ENCODE measurements at places on chromosomes 1 and 21.

- DNase-seq = no peak
Measured at GRCh38 chr1:8870103-8870502, 8.4 kb downstream of the ENO1 start.

GRCh38 chr1:77275194-77275593, 6.6 kb upstream of the AK5 start:
- no peak for DNase-seq

DNA sequence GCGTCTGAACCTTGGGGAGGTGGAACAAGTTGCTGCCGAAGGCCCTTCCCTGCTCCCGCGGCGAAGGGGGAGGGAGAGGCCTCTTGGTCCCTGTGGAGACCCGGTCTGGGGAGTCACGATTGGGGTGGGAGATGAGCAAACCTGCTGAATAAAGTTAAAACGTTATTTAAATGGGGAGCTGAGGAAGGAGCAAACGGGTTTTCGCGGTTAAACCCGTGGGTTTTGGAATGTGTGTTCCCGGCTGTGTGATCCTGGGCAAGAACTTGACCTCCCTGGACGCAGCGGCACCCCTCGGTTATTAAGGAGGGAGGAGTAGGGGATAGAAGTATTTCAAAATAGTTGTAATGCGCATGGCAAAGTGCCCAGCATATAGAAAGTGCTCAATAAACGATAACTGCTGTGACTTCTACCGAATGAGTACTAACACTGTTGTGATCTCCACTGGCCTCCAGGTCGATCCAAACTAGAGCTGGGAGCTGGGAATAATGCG, 3.4 kb downstream of the FAM110D start:
- DNase-seq = no peak

DNA sequence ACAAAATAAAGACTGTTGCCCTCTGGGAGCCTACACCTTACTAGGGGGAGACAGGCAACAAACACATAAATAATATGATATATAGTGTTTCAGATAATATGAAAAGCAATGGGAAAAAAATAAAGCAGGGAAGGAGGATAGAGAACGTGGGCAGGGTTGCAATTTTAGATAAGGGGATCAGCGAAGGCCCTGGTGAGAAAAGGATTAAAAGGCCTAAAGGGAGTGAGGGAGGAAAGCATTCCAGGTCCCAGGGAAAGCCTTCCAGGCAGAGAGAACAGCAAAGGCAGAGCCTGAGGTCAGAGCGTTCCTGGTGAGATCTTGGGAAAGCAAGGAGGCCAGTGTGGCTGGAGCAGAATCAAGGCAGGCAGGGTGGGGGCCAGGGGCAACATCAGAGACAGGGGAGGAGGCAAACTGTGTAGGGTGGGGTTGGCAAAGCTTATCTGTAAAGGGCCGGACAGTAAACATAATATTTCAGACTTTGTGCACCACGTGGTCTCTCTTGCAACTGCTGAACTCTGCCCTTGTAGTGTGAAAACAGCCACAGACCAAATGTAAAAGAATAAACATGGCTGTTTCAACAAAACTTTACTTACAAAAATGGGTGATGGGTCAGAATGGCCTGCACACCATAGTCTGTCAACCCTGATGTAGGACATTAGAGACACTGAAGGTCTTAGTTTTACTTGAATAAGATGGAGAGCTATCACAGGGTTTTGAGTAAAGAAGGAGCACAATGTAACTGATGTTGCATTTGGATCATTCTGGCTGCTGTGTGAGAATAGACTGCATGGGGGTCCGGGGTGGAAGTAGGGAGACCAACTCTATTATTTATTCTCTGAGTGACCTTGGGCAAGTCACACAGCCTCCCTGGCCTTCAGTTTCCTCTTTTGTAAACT, 13.3 kb upstream of the CPT2 start:
- no peak for DNase-seq

DNA sequence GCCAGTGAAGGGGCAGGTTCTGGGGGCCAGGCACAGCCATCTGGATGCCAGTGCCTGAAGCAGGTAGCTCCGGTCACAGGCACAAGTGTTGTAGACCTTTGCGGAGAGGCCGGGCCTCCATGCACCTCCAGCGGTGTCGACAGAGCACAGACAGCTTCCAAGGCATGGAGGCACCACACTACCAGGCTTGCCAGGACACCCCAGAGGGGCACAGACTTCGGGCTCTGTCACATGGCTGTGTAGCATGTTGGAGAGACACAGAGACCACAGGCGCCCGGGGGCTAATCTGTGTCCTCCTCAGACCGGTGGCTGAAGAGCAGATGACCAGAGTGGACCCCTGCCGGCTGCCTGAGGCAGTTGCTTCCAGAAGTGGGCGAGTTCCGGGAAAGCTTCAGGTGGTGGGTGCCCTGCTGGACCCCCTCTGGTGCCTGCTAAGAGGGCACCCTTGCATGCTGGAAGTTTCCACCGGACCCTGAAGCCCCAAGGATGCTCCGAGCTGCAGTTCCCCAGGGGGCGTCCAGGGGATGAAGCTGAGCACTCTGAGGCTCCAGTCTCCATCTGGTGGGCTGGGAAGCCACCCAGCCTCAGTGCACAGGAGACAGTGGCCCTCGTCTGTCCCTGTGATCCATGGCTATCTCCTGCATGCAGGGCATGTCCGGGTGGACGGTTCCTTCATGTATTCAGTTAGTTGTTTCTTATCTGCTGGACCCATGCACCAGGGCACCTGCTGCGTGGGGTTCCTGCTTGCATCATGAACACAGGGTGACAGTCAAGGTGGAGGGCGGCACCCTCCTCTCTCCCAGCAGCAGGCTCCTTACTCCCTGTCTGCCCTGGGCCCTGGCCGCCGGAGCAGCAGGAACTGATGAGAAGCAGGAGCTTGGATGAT, 82.4 kb downstream of the OBSCN start:
- DNase-seq = no peak

DNA sequence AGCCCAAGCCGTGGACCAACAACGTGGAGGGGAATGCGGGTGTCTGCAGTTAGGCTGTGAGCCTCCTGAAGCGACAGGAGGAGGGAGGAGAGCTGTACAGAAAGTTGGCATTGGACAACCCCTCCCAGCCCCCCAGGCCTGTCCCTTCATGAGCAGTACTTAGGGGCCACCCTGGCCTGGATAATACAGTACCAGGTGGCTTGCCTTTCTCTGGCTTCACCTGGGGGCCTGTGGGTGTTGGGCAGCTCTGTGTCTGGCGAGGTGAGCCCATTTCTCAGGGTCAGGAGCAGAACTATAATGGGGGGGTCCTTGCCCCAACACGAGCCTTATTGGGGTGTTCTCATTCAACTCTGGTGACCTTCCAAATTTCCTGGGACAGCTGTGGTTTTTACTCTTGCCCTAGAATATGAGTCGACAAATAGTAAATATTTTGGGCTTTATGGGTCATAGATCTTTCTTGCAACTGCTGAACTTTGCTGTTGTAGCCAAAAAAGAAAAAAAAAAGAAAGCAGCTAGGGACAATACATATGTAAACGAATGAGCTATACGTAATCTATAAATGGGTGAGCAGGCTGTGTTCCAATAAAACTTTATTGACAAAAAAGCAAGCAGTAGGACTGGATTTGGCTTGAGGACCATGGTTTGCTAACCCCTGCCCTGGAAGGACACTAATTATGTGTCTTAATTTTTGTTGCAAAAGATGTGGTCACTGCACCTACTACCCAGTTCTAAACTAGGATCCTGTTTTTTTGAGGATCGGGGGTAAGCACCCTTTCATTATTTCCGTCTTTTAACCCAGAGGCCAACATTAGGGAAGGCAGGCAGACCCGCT, 11.4 kb downstream of the COQ8A start:
- DNase-seq = no peak

DNA sequence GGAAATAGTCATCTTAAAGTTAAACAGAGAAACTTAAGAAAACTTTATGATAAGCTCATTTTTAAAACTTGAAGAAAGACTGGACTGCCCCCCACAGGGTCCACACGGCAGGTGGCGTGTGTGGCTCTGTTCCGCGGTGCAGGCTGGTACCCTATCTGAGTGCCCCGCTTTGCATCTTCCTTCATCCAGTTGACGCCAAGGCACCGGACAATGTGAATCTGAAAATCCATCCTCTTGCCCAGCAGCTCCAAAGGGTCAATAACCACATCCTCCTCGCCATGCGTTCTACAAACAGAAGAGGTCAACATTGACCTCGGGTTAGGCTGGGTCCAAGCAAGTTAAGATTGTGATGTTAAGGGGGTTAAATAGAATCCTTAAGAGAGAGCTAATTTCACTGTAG, 54.5 kb downstream of the SCCPDH start:
- DNase-seq = no peak

- DNase-seq = no peak
Measured at GRCh38 chr21:26487981-26488480, 85.1 kb downstream of the CYYR1 start.

GRCh38 chr1:180112091-180112490, 42.6 kb upstream of the QSOX1 start:
- no peak for DNase-seq

DNA sequence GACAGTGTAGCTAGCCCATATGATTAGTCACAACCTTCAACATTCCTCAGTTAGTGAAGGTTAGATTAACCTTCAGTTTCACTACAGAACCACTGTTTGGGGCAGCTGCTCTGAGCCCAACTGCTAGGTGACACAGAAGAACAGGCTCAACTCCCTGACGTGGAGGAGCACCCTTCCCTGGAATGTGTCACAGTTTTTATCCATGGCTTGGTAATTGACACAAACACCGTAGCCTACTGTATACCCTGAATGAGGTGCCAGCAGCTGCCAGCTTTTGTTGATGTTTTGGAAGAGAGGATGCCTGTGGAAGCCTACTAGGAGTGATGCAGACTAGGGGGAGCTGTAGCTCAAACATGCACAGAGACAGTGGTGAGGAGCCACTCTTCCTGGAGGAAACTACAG, 56.6 kb upstream of the CR2 start:
- no peak for DNase-seq

- no peak for DNase-seq
Measured at GRCh38 chr1:187294421-187295201, 465.9 kb downstream of the PLA2G4A start.

DNA sequence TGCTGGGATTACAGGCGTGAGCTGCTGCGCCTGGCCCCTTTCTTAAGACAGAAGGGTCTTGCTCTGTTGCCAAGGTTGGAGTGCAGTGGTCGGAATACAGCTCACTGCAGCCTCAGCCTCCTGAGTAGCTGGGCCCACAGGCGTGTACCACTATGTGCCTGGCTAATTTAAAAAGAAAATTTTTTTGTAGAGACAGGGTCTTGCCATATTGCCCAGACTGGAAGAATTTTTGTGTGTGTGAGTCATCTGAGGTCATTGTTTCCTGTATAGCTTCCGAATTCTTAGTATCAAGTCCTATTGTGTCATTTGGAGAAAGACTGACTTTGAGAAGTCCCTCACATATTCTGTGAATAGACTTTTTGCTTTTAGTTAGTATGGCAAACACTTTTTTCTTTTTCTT, 4.7 kb downstream of the SZRD1 start:
- no peak for DNase-seq

DNA sequence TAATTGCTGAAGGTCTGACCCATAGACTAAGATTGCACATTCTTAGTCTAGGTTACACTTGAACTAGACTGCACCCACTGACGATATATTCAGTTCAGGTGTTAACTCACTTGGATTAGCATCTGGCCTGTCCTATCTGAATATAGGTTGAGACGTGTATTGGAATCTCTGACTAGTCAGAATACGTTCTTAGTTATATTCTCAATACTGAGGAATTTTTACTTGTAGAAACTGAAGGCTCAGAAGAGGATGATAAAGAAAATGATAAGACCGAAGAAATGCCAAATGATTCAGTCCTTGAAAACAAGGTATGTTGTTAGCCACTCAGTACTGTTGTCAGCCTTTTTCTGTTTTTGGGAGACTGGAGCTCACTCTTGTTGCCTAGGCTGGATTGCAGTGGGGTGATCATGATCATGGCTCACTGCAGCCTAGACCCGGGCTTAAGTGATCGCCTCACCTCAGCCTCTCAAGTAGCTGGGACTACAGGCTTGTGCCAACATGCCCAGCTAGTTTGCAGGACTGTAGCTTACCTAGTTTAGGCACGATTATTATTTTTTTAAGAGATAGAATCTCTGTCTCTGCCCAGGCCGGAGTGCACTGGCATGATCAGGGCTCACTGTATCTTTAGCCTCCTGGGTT, 10.8 kb downstream of the CCDC17 start:
- no peak for DNase-seq

DNA sequence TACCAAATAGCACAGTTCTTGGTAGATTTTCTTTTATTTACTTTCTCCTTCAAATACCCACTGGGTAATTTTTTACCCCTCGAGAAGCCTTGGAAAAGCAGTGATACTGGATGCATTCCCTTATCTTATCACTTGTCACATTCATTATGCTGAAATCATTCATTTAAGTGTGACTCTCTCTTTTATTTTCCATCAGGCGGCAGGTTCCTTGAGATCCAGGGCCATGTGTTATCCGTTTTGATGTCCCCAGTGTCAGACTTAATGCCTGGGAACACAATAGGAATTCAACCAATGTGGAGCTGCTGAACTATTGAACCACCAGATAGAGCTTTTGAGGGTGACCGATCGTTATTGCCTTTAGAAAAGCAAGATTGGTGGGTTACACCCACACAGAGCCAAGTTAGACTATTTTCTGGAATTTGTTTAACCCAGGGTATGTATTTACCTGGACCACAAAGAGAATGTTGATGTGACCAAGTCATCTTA, 51.5 kb upstream of the ATP5PO start:
- no peak for DNase-seq

DNA sequence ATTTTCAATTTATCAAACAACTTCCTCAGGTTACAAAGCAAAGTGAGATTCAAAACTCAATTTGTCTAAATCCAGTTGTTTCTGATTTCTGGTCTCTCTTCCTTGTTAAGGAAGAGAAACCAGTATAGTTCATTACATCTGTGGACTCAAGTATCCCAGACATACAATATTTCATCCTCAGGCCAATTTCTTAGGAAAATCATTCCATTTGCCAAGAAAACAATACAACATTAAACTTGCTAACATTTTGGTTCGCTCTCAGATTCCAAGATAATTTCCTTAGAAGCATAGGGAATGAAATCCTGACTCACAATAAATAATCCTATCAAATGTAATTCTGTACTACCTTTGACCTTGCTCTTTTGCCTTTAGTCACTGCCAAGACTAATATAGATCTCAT, 11.2 kb upstream of the TTLL7 start:
- no peak for DNase-seq

- no peak for DNase-seq
Measured at GRCh38 chr1:20684050-20684620, 23.0 kb upstream of the DDOST start.

- no peak for DNase-seq
Measured at GRCh38 chr21:45822429-45823099, 159.0 kb upstream of the COL6A1 start.
